HS-27A (cell line): ENCODE measurements at places on chromosomes 6 and 20.

DNA sequence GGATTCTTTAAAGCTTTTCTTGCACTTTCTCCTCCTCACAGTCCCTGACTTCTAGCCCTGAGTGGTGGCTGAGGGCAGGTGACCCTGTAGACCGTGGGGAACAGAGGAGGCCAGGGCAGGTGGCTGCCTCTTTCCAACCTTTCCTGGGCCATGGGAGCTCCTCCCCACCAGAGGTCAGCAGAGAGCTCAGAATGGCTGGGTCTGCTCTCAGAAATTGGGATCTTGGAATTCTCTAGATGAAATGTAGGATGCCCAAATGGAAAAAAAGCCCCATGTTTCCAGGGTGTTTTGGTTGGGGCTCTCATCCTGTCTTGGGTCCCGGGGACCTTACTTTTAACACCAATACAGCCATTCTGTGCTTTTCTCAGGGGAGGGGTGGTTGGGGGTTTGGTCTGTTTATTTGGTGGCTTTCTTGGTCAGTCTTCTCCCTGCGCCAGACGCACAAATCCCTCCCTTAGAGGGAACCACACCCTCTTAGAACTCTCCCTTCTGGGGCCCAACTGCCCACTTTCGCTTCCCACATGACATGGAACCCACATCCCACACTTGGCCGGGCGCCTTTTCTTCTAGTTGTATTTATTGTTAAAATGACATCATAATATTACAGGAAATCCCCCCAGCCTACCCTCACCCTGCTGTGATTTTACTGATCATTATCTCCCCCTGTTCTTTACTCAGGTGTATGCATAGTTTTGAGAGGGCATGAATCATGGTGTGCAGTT is 17.9 kb downstream of the GNAS start:
- no peak for DNase-seq

- no peak for DNase-seq
Observed at GRCh38 chr6:168995526-168996355, 257.9 kb downstream of the THBS2 start.

- no peak for DNase-seq
Observed at GRCh38 chr6:90291565-90291964, 5.1 kb downstream of the BACH2 start.

DNA sequence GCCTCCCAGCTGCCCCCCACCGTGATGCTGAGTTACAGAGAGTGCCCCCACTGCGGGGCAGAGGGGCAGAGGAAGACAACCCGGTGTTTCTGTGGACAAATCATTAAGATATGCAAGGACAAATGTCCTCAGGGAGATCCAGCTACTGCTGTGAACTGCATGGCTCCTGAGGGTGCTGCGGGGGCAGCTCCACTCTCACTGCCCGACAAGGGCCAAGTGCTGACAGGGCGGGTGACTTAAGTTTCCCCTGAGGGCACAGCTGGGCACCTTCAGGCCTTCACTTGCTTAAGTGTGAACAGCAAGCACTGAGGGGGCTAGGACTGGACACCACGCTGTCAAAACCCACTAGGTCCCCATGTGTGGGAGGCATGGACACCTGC is 26.2 kb upstream of the TCFL5 start:
- no peak for DNase-seq

- DNase-seq: peak; percentile 63
Observed at GRCh38 chr20:13868331-13868730, 83.5 kb downstream of the NDUFAF5 start.
